Islet precursor cell (in vitro differentiated cells): ENCODE measurements at places on chromosomes 12 and 14.

DNA sequence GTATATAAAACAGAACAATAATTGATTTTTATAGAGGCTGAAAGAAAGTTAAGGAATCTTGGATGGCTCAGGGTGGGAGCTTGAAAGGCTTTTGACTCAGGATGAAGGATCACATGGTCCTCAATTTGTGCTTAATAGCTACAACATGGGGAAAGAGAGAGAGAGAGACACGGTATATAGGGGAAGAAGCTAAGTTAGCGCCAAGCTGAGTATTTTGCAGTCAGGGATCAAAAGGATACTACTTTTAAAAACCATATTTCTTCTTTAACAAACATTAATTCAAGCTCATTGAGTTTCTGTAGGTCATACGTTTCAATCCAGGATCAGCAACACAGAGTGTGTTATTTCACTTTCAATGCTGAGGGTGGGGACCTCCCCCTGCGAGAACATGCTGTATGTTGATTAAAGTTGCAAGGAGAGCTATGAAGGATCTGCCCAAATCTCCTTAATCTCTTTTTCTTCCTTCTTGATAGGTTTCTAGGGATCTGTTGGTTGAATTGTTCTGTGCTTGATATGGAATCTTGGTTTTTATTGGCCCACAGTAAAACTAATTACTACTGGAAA lies 133.1 kb upstream of the NUDT4 start:
- DNase-seq: peak; percentile 4

GRCh38 chr12:99911081-99911480 lies 73.7 kb downstream of the ANKS1B start:
- DNase-seq: peak; percentile 89

DNA sequence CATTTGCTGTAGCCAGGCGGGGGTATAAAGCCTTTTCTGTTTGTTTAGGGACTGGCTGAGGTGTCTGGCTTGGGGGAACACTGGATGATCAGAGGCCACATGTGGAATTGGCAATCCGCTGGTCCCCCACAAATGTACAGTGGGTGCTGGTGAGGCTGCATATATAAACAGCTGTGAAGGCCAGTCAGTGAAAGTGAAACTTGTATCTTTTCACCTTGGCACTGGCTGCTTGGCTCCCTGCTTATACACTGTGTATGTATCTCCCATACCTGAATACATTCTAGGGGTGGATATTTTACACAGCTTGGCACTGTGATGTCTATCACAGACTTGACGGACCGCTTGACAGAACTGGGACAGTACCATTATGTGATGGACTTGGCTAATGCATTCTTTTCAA lies 246.8 kb upstream of the AVPR1A start:
- no peak for DNase-seq

- DNase-seq: no peak
These were observed 35.6 kb downstream of the PIK3C2G start for GRCh38 chr12:18296909-18297280.

GRCh38 chr14:95490138-95490509 lies 26.3 kb downstream of the SYNE3 start:
- no peak for DNase-seq

- DNase-seq: peak; percentile 71
These were observed 107.9 kb downstream of the CAND1 start for GRCh38 chr12:67377021-67377420.

GRCh38 chr14:38420048-38420447 lies 164.2 kb upstream of the CLEC14A start:
- DNase-seq: no peak

- DNase-seq: no peak
These were observed 6.3 kb downstream of the CAND1 start for GRCh38 chr12:67275380-67275913.

GRCh38 chr12:47111854-47112253 lies 32.1 kb upstream of the AMIGO2 start:
- DNase-seq: no peak

- DNase-seq: no peak
These were observed 1202.3 kb downstream of the GALC start for GRCh38 chr14:86790408-86791364.

- no peak for DNase-seq
These were observed 7.6 kb upstream of the NR4A1 start for GRCh38 chr12:52043386-52044212.

GRCh38 chr12:115771065-115771464 lies 506.4 kb downstream of the MED13L start:
- DNase-seq: peak; percentile 83

- no peak for DNase-seq
These were observed 83.8 kb downstream of the SRGAP1 start for GRCh38 chr12:63928305-63928704.

DNA sequence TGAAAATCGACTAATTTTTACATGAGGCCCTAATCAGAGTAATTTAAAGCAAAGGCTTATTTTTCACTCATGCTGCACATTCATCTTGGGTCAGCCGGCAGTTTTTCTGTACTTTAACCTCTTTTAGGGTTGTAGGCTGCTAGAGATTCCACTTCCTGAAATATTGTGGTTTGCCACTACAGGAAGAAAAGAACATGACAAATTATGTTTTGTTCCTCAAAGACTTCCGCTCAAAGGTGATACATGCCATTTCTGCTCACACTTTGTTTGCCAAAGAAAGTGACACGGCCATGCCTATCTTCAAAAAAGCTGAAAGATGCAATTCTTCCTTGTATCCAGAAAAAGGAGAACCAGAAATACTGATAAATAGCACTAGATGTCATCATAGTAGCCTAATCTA lies 183.4 kb upstream of the PPFIA2 start:
- DNase-seq: no peak

DNA sequence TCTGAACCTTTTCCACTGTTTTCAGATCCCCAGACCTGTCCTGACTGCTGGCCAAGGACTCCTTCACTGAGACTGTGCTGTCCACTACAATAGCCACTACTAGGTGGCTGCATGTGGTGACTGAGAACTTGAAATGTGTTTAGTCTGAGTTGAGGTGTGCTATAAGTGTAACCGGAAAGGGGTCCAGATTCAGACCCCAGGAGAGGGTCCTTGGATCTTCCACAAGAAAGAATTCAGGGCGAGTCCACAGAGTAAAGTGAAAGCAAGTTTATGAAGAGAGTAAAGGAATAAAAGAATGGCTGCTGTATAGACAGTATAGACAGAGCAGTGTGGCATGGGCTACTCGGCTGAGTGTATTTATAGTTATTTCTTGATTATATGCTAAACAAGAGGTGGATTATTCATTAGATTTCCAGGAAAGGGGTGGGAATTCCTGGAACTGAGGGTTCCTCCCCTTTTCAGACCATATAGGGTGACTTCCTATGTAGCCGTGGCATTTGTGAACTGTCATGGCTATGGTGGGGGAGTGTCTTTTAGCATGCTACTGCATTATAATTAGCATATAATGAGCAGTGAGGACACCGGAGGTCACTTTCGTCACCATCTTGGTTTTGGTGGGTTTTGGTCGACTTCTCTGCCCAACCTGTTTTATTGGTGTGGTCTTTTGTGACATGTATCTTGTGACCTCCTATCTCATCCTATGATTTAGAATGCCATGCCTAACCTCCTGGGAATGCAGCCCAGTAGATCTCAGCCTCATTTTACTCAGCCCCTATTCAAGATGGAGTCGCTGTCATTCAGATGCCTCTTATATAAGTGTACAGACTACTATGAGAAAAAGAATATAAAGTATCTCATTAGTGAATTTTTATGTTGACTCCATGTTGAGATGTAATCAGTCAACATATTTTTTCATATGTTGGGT lies 70.0 kb upstream of the SRSF5 start:
- no peak for DNase-seq

- DNase-seq: peak; percentile 66
These were observed 39.7 kb downstream of the SLC8A3 start for GRCh38 chr14:70148911-70149595.

- peak; percentile 51 for DNase-seq
These were observed 119.6 kb downstream of the GCH1 start for GRCh38 chr14:54782751-54783659.

GRCh38 chr12:45336331-45336730 lies 120.4 kb downstream of the ANO6 start:
- no peak for DNase-seq

DNA sequence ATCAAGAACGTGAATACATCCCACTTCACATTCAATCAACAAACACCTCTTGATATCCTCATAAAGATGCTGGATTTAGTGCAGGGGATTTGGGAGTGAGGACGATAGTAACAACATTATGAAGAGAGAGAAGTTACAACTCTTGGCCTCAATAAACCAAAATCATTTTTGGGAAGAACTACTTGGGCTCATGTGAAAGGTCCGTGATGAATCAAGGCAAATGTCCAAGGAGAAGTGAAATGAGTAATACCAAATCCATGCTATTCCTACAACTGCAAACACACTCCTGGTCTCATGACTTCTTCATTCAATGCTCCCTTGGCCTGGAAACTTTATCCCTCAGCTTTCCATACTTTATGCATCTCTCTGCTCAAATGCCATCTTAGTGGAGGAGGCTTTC lies 162.0 kb upstream of the LMNTD1 start:
- no peak for DNase-seq

DNA sequence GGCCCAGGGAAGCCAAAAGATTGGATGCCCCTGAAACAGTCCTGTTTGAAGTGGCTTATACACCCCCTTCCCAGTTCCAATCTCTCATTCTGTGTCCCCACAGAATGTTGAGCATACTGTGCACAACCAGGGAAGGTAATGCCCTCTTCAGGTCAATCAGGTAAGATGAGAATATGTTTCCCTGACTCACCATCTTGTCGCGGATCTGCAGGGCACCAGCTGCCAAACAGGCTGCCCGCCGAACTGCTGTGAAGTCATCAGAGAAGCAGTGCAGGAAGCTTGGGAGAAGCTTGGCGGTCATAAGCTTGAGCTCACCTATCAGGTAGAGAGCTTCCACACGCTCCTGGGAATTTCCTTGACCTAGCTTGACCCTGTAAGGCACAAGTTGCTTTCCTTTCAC lies 9.6 kb downstream of the RIOX1 start:
- no peak for DNase-seq

DNA sequence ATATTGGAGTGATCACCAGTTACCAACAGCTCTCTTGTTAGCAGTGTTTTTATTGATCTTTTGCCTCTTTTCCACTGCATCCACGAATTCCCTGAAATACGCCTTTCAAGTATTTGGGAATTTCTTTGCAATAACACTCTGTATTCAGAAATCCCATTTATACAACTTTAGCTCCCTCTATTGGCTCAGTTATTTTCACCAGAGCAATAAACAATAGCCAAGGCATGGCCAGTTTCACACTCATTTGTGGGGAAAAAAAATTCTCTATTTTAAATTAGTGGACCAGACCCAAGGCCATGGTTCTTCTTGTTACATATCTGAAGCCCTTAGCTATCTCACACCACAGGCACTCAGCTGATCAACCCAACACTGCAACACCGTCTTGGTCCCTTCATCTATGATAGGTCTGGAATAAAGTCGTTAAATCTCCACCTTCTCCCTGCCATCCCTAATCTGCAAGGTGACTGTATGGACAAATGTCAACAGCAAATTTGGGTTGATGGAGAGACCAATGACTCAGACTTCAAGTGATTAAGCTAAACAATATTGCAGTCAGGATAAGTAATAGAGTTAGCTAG lies 92.4 kb upstream of the TMEM260 start:
- no peak for DNase-seq

DNA sequence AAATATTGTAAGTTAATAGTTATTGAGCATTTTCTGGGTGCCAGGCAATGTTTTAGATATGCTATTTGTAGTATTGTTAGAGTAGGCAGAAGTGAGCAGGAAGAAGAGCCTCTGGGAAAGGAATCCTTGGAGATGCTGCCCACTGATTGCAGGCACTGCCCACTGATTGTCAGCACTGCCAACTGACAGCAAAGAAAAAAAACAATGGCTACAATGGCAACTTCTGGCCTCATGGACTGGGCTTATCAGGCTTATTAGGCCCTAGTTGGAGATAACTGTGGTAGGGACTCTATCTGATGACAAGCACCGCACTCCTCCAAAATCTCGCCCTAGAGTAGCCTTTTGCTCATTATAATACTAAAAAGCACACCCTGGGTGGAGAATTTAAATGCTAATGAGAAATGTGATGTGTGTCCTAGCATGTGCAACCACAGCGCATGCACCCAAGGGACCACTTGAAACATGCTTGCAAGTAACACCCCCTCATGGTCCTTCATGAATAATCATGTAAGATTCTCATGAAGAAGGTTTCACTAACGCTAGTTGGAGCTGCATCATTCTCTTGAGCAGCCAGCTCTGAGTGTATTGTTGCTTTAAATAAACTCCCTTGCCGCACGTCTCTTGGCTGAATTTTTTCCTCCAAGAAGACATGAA lies 103.5 kb upstream of the PPP4R3A start:
- no peak for DNase-seq

DNA sequence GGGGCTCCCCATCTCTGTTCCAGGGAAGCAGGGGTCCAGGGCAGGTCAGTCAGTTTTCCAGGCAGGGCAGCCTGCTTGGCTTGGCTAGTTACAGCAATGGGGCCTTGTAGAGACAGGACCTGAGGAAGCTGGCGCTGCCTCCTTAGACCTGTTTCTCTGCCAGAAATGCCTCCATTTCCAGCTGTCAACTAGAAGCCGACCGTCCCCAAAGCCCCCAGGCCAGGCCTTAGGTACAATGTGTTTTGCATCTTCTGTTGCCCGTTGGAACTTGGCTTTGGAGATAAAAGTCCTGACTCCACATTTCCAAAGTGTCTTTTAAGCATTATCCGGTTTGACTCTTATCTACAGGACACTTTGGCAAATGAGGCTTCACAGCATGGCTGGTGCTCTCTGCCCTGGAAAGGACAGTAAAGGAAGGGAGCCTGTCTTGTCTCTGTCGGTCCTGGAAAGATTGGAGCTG lies 42.6 kb downstream of the KRT80 start:
- DNase-seq: peak; percentile 67

- DNase-seq: no peak
These were observed 470.6 kb downstream of the BCAT1 start for GRCh38 chr12:24478254-24478653.
